ENCODE measurements at places on chromosomes 12 and 14.

DNA sequence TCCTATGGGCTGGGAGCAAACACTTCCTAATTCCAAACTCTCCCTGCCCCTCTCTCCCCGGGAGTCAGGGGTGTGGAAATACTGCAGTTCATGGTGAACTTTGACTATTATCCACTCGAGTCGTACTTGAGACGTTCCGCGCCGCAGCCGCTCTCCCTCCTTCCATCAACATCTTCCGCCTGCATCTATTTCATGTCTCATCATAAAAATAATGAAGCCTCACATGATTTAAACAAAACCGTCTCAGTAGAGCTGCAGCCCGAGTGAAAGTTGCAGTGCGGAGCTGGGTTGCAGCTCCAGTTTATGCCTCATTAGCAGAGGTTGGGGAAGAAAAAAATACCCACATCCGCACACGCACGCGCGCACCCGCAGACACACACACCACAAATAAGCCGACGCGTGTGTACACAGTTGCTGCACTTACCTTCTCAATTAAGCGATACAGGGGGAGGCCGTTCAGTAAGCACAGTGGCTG is 283 bp downstream of the LMO3 start:
- no peak for DNase-seq

DNA sequence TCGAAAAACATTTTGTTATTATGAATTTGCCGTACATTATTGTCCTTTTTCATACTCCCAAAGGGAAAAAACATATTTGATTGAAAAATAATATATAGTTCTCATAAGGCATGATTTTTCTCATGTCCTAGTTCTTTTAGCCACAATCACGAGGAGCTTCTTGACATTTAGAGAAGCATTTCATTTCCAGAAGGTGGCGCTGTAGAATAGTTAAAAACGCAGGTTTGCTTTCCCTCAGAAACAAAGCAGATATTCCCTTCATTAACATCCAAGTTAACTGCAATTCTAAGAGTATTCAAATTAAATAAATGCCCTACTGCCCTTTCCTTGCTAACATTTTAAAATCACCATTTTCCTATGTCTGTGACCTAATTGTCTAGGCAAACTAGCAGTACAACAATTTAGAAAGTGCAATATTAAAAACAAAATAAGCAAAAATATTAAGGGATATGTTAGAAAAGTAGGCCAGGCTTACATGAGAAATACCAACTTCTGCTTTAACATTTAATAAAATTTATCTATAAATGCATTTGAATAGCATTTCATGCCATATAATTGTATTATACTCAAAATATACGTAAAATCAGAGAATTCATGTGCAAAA is 10.9 kb upstream of the PIK3C2G start:
- DNase-seq: no peak

DNA sequence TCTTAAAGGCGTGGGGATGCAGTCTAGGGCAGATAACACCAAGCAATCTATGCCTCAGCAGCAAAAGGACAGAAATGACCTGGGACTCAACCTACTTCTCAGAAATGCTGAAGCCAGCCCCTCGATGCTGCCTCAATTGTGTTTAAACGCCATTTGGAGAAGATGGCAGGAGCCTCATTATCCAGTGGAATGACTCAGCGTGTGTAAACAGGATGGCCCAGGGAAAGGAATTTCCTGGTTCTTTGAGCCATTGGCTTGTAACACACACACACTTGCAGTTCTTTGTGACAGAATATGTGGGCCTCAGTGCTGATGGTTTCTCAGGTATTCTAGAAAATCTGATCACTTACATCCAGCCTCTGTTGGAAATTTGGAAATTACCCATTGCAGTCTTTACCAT is 154.3 kb downstream of the NTF3 start:
- no peak for DNase-seq

GRCh38 chr12:119249383-119250155 is 70.8 kb downstream of the HSPB8 start:
- no peak for DNase-seq

DNA sequence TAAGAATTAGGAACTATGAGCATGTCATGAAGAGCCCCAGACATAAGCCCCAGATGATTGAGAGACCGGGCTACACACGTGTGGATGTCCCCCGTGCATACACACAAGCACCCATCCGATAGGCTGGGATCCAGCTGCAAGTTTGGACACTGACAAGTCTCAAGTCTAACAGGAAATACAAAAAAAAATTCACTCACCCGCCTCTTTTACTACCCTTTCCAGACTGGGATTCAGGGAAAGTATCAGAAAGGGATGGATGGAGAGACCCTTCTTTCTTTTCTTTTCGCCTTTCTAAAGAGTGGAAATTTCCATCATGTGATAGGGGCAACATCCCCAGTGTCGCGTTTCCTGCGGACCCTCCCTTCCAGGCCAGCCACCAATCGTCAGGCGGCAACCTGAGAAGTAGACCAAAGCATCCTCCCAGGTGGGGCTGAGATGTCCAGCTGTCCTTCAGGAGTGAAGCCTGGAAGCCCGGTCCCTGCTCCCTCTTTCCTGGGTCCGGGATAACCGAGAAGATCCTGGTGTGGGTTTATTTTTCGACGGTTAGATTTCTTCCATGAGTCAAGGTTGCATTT is 6.4 kb upstream of the SLC38A4 start:
- DNase-seq: no peak

- DNase-seq: no peak
Observed at GRCh38 chr12:5259523-5259922, 172.4 kb upstream of the NTF3 start.

GRCh38 chr14:23361763-23362162 is 3.2 kb downstream of the EFS start:
- DNase-seq: no peak

GRCh38 chr12:33223956-33224355 is 215.7 kb downstream of the SYT10 start:
- DNase-seq: no peak
